ENCODE measurements at places on chromosomes 4 and X.

- no peak for DNase-seq
Measured at GRCh38 chrX:2848871-2849301, 20.2 kb downstream of the GYG2 start.

DNA sequence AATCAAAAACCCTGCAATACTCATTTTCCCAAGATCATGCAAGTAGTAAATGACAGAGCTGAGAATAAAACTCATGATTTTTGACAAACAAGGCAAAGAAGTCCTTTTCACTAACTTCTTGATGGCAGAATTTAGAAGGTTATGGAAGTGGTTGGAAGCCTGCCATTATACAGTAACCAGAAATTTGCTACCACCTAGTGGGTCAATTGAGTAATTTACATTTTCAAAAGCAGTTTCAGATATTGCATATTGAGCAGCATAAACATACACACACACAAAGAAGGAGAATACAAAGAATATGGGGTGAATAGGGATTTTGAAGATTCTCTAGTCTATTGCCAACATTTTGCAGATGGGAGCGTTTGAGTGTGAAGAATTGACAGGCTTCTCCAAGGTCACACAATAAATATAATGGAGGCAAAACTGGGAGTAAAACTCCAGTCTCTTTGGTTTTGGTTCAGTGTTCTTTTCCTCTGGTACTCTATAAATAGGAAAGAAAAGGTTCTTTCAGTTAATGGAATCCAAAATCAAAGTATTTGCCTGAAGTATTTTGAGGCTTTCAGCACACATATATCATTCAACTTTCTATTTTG is 70.2 kb downstream of the GC start:
- DNase-seq = peak; percentile 23

- no peak for DNase-seq
Measured at GRCh38 chr4:25702848-25703247, 47.2 kb downstream of the SLC34A2 start.

- no peak for DNase-seq
Measured at GRCh38 chr4:172356016-172356415, 542.8 kb downstream of the GALNTL6 start.

DNA sequence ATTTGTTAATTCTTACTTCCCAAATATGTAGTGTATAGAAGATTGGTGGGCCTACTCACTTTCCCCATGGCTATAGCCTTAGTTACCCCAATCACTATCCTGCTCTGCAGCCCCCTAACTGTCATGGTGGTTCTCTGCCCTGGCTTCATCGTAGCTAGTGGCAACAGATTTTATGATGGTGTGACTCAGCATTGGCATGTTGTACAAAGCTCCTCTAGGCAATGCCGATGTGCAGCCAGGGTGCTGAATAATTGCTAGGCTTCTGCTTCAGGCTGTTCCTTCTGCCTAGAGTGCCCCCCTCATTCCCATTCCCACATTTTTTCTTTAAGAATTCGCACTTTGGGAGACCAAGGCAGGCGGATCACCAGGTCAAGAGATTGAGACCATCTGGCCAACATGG is 35.2 kb downstream of the AFF2 start:
- no peak for DNase-seq

GRCh38 chrX:10615931-10616774 is 4.2 kb downstream of the MID1 start:
- no peak for DNase-seq

DNA sequence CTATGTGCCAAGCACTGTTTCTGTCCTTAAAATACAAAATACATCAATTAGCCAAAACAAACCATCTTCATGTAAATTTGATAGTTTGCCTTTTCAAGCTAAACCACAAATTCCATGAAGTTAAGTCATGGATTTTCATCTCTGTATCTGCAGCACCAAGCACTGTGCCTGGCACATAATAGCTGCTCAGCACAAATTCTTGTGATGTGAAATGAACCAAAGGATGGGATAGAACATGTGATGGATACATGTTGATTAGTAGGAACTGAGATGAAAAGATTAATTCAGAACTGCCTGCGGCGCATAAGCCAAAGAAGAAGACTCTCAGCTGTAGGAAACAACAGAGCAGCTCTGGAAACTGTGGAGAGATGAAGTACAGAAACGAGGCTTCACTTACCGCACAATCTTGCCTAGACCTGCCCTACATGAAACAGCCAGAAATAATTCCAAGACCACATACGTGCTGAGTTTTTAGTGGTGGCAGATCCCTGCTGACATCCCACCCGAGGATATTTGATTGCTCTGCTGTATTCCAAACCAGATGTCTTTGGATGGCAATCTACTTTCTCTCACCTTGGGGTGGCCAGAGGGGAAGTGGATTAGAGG is 40.9 kb upstream of the DCLK2 start:
- no peak for DNase-seq

- no peak for DNase-seq
Measured at GRCh38 chr4:5755679-5756078, 44.7 kb downstream of the EVC start.

DNA sequence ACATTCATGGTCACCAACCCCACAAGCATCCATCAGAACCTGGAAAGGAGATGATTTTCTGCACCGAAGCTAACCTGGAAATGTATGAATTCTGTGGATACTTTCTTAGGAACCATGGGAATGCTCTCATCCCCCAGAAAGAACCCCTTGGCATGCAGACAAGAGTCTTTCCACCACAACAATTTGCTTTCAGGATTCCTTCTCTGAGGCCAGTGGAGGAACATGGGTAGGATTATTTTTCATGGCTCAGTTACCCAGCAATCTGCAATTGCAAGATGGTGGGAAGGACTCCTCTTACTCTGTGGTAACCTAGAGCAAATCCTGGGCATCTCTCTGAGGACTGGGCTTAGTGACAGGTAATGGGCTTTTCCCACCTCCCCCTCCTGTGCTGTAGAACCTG is 131.9 kb upstream of the MSX1 start:
- no peak for DNase-seq

DNA sequence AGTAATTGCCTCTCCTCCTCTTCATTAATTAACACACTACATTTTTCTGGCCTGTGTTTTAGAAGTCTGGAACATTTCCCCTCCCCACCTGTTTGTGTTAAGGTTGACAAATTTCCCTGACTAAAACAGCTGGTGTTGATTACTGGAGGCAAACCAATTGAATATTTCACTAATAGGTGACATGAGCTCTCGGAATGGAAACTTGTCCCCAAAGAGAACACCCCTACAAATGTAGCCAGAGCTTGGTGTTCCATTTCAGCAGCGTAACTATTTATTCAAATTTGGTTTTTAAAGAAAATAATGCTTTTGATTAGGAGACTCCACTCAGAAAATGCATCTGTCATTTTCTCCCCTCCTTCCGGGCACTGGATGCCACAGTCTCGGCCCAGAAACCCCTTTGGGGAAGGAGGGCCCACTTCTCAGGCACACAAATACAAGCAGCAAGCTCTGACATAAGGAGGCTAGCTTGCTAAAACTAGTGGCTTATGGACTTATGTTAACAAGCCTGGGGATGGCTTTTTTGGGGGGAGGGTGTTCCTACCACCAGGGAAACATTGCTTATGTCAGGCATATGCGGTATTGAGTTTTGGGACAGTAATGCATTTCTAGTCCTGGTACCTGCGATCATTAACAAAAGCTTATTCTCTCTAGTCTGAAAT is 2.2 kb downstream of the RNF150 start:
- no peak for DNase-seq

GRCh38 chr4:57504797-57505530 is 394.8 kb upstream of the IGFBP7 start:
- no peak for DNase-seq

- DNase-seq = no peak
Measured at GRCh38 chrX:72468607-72469006, 104.0 kb downstream of the HDAC8 start.

DNA sequence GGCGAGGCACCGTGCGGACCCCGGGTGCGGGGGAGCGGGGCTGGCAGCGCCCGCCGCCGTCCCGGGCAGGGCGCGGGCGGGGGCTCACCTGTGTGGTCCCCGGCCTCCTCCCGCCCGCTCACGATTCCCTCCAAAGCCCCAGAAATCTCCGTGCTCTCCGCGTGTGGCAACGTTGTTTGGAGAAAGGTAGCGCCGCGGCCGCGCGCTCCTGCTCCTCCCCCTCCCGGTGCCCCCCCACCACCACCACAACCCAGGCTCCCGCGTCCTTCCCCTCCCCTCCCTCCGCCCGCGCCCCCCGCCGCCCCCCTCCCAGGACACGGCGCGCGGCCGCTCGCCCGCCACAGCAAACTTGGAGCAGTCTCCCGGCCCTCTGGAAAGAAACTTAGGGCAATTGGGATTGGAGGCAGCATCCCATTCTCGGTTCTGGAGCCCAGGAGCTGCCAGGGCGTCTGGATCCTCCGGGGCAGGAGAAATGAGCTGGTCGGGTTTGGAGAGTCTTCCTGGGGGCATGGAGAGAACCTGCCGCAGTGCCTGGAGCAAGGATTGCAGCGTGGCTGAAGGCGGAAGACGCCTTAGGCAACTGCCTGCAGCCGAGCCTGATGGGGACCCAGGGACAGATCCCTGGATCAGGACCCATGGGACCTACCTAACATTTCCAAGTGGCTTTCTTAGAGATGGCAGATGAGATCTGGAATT is 855 bp downstream of the KLF3 start:
- DNase-seq = peak; percentile 36
